ENCODE measurements at places on chromosomes 5 and 9. TPM values are rescaled to one million over a fixed set of nuclear protein-coding genes. Genes with fewer than 3 reads are reported as not detected.

CDK9 gene
- polyA plus RNA-seq, result 100.0 TPM

HEMGN gene
- polyA plus RNA-seq, result 0.02 TPM

- no peaks in the 10 kb centered on the region for H3K36me3 ChIP-seq
- peaks cover 18% of the 10 kb centered on the region for H3K4me1 ChIP-seq
- H3K4me3 ChIP-seq, result no peak overlapping the region
- H3K27me3 ChIP-seq, result no peaks in the 10 kb centered on the region
- no peak for DNase-seq
These were observed 25.2 kb downstream of the OCLN start for GRCh38 chr5:69517763-69518212.

- no peaks in the 10 kb centered on the region for H3K4me1 ChIP-seq
- no peaks in the 10 kb centered on the region for H3K36me3 ChIP-seq
- H3K27me3 ChIP-seq, result no peaks in the 10 kb centered on the region
- no peak overlapping the region for H3K4me3 ChIP-seq
- no peak overlapping the region for H3K27ac ChIP-seq
These were observed 464.5 kb downstream of the RASEF start for GRCh38 chr9:82598241-82599039.

RGS3 gene
- polyA plus RNA-seq, result 19.6 TPM

GRCh38 chr5:76582230-76583162 lies 40.7 kb downstream of the F2RL2 start:
- no peak overlapping the region for H3K27ac ChIP-seq
- no peak for DNase-seq
- H3K27me3 ChIP-seq, result no peaks in the 10 kb centered on the region
- no peak overlapping the region for H3K4me3 ChIP-seq

DNA sequence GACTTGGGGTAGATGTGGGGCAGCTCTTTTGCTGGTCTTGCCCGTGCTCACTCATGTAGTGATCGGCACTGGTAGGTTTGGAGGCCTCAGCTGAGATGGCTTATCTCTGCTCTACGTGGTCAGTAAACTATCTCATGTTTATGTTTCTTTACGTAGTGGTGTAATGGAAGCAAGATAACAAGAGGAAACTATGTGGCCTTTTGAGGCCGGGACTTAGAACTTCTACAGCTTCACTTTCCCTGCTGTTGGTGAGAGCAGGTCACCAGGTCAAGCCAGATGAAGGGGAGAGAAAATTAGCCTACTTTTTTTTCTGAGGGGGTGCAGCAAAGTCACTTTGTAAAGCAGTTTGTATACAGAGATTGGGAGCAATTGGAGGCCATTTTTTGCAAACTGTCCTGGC lies 8.5 kb downstream of the FOCAD start:
- no peaks in the 10 kb centered on the region for H3K4me1 ChIP-seq
- no peak for DNase-seq
- no peak overlapping the region for H3K27ac ChIP-seq
- no peaks in the 10 kb centered on the region for H3K27me3 ChIP-seq
- H3K36me3 ChIP-seq, result no peaks in the 10 kb centered on the region

GRCh38 chr9:22049411-22049810 lies 40.3 kb upstream of the CDKN2B start:
- no peak overlapping the region for H3K4me3 ChIP-seq
- no peaks in the 10 kb centered on the region for H3K27me3 ChIP-seq
- H3K4me1 ChIP-seq, result peaks cover 41% of the 10 kb centered on the region
- H3K36me3 ChIP-seq, result no peaks in the 10 kb centered on the region
- no peak for DNase-seq

NXNL2 gene
- 0.26 TPM for polyA plus RNA-seq

C5orf52 gene
- polyA plus RNA-seq, result not detected

- no peak overlapping the region for H3K27ac ChIP-seq
- H3K4me3 ChIP-seq, result no peak overlapping the region
- H3K36me3 ChIP-seq, result no peaks in the 10 kb centered on the region
These were observed 26.9 kb downstream of the C9 start for GRCh38 chr5:39337252-39337915.

- no peak overlapping the region for H3K27ac ChIP-seq
- H3K4me3 ChIP-seq, result no peak overlapping the region
- no peaks in the 10 kb centered on the region for H3K27me3 ChIP-seq
- no peak for DNase-seq
These were observed 589.4 kb upstream of the FAM174A start for GRCh38 chr5:99945478-99946442.

MARVELD2 gene
- polyA plus RNA-seq, result 17.6 TPM

DNA sequence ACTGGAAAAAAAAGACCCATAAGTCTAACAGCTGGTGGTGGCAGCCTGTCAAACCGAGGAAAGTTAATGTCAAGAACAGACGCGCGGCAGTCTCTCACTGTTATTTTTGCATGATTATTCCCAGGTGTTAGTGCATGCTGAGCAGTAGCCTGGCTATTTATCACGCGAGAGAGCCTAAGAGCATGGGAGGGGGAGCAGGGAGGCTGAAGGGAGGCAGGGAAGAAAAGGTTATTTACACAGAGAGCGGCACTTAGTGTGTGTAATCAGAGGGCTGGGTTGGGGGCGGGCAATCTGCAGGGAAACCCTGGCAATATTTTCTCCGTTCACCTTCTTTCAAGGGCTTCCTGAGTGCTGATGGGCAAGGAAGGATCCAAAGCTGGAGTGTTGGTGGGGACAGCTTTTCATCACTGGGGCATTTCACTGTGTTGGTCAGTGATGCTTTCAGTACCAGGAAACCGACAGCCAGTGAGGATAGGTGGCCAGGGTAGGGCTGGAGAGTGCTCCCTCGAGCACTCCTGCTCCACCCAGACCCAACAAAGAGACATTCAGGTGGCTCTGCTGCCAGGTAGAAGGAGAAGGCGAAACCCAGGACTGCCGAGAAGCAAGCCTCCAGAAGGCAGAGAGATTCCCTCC lies 39.6 kb downstream of the ZNF608 start:
- DNase-seq, result no peak
- H3K27me3 ChIP-seq, result no peaks in the 10 kb centered on the region
- no peaks in the 10 kb centered on the region for H3K36me3 ChIP-seq
- no peaks in the 10 kb centered on the region for H3K4me1 ChIP-seq

LCNL1 gene
- not detected for polyA plus RNA-seq

DNA sequence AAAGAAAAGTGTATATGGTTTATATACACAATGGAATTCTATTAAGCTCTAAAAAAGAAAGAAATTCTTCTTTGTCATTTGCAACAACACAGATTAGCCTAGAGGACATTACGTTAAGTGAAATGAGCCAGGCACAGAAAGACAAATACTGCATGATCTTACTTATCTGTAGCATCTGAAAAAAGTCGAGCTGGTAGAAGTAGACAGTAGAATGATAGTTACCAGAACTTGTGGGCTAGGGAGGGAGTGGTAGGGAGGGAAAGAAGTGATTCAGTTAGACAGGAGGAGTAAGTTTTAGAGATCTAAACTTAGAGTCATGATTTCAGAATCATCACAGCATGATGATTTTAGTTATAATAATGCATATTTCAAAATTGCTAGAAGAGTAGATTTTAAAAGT lies 184.6 kb downstream of the TLE4 start:
- peaks cover 6% of the 10 kb centered on the region for H3K4me1 ChIP-seq
- no peak for DNase-seq
- no peaks in the 10 kb centered on the region for H3K27me3 ChIP-seq
- no peak overlapping the region for H3K27ac ChIP-seq
- H3K36me3 ChIP-seq, result no peaks in the 10 kb centered on the region

ELOVL7 gene
- 12.0 TPM for polyA plus RNA-seq

DNA sequence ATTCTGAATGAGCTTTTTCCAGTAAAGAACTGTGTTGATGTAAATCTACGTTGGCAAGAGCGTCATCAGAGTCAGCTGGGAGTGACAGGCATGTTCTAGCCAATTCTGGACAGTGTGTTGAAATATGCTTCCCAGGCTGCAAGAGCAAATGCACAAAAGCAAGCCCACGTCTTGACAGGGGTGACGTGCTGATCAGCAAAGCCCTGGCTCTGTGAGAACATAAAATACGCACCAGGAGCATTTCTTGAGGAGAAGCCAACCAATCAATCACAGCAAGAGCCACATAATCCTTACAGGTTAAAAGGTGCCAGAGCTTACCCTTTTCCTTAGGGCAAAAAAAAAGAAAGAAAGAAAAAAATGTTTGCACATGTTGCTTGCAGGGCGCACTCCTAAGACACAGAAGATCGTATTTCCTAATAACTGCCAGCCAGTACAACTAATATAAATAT lies 148.1 kb downstream of the PDE4D start:
- peak overlapping the region; percentile 93 for H3K27ac ChIP-seq
- H3K27me3 ChIP-seq, result no peaks in the 10 kb centered on the region
- no peak overlapping the region for H3K4me3 ChIP-seq
- H3K4me1 ChIP-seq, result peaks cover 32% of the 10 kb centered on the region
